Fibroblast of mammary gland (primary cell): ENCODE measurements at places on chromosomes 2 and 18.

DNA sequence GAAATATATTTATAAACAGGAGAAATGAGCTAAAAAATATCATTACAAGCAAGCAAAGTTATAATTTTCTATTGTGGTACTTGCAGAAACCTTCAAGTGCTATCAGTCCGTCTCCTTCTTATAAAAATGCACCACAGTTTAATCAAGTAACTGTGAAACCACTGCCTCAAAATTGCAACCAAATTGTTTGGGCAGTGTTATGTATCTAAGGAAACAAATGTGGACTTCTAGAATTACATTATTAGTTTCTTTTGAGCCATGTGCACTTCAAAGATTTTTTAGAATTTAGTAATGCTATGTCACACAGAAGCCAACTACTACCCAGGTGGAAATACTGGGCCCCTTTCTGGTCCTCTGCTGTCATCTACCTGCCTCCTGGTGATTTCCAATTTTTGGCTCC lies 495.6 kb downstream of the NYAP2 start:
- peak; percentile 7 for DNase-seq

DNA sequence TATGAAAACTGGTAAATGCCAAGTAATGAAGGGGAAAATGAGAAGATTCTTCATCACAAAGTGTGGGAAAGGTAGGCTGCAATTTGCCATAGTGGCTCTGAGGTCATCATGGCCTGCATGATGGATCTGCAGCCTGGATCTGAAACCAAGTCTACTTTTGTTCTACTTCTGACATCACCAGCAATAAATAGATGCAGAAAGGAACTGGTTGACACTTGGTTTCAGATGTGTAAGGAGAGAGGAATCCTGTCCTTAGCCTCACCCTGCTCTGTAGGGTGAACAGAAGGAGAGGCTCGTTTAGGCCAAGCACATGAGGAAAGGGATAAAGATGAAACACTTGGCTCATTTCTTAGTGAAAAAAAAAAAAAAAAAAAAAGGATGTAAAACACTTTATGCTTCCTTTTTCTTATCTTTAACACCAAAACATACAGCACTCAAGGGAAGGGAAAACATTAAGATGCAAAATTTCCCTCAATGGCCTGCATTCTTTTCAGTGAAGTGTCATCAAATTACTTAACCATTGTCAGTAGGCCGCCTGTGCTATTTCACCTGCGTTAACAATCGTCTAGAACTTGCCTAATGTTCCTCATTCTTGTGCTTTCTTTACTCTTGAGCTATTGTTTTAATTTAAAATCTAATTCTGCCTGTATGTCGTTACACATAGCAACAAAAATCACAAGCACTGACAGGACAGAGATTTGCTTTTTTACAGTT lies 3.9 kb downstream of the NEB start:
- DNase-seq, result peak; percentile 76

DNA sequence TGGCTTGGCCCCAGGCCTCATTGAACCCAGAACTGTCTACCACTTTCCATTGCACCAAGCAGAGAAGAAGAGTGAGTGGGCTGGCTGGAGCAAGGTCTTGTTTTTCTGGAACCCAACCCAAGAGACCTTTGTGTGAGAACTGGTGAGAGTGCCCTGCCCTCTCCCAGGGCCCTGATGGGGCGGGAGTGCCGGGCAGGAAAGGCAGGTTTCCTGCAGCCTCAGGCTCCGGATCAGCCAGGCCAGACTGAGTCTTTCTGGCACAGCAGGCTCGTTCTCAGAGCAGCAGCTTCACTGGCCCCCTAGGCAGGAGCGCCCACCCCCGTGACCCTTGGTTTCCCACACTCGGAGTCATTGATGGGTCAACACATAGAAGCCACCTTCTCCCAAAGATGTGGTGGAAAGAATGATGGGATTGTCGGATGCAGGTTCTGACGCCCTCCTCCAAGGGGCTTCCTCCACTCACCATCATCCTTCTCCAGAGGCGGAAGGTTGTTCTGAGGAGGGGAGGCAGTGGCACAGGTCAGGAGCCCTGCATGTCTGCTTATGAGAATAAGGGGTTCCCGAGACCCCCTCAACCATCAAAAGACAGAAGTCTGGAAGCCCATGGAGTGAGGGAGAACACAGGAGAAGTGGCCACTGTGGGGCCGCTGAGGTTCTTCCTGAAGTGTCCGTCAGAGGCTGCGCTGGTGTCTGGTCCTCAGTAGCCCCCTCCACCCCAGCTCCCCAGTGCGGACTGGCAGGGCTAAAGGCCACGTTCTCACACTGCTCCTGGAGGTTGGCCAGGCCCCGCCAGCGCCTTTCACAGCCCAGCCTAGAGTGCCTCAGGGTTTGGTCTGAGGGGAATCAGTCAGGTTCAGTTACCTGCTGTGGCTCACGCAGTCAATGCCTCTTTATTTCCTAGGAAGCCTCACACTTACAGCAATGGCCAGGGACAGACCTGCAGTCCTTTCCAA lies 62.8 kb upstream of the LAPTM4A start:
- DNase-seq, result no peak

- no peak for DNase-seq
Measured at GRCh38 chr2:238106698-238107524, 6.8 kb downstream of the ESPNL start.

GRCh38 chr2:190596993-190597392 lies 51.9 kb upstream of the NAB1 start:
- DNase-seq, result peak; percentile 16

DNA sequence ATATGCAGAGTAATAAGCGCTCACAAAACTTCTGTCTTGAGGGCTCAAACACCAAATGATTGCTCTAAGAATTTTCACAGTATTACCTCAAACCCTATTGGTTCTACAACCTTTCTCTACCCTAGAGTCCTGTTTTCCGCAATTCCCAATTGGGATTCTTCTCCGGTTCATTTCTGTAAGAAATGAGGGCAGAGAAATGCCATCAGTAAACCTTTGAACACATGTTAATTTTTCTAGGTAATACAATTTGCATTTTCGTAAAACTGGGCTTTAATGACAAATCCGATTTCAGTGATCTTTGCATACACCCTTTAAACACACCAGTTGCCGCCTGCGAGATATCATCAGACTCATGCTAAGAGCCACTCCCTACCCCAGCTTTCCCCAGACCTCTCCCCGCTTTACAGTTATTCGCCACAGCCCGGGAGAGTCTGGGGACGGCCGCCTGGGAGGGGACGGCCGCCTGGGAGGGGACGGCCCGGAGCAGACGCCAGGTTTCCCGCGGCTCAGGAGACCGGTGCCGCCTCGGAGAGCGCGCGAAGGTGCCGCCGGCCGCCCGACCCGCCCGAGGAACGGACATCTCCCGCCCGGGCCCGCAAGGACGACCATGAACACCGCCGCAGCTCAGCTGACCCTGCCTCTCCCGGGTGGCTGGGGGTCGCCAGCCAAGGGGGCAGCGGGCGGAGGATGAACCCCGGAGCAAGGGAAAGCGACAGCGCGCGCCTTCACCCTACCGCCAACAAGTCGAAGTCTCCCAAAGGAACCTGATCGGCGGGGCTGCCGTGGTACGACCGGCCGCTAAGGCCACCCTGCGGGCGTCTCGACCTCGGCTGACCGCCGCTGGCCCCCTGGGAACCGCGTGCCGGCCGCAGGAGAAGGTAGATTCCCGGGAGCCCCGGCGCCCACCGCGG lies 463 bp downstream of the SMC6 start:
- DNase-seq, result peak; percentile 34

DNA sequence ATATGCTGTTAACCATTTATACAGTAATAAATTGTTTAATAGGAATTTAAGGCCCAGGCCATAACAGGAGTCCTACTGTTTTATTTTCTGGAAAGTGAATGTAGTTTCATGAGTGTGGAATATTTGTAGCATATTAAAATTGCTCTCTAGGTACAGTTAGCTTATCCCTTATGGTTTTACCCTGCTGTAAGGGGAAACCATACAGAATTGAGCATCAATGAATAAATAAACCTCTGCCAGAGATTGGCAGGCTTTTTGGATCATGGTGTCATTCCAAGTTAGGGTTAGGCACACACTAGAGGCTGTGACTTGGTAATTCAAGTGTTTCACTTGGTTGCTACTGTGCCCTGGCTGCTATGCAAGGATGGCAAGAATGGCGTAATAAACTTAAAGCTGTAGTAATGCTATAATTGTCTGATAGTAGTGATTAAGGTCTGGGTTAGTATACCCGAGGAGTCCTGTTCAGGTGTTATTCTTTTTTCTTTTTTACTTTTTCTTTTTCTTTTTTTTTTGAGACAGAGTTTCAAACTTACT lies 30.4 kb downstream of the BMPR2 start:
- no peak for DNase-seq

DNA sequence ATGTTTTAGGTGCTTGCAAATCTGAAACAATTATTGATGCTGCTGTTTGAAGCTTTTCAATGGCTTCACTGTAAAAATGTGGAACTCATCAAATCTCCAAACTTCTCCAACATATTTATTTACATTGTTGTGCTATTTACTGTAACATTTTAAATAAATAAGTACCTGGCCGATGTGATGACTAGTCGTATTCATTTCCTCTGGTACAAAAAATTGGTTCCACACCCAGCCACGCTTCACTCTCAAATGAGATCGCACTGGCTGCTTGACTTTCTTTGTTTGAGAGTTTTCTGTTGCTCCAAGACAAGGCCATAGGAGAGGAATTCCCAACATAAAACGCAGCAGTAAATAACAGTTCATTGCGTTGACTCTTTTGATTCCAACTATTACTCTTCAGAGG lies 32.0 kb downstream of the CDH19 start:
- no peak for DNase-seq

- no peak for DNase-seq
Measured at GRCh38 chr18:78934003-78934402, 45.6 kb upstream of the SALL3 start.

GRCh38 chr18:25935356-25935755 lies 155.1 kb downstream of the SS18 start:
- no peak for DNase-seq

GRCh38 chr2:196980473-196980872 lies 54.0 kb upstream of the PGAP1 start:
- no peak for DNase-seq

DNA sequence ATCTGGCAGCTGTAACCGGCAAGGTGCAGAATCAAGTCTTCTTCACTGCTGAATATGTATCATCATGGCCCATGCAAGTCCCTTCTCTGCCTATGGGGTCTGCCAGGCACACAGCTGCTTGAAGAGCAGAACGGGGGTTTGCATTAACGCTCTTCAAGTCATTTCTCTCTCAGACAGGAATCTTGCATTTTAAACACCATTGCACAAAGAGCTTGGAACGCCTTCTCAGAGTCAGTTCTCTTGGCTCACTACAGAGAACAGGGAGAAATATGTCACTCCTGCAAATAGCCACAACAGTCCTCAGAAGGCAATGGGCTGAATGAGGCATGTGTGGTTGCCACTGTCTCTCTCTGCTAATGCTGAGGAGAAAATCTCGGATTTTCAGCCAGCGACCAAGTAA lies 2173.5 kb upstream of the PIK3C3 start:
- no peak for DNase-seq

- no peak for DNase-seq
Measured at GRCh38 chr2:209511637-209512036, 87.8 kb downstream of the MAP2 start.

DNA sequence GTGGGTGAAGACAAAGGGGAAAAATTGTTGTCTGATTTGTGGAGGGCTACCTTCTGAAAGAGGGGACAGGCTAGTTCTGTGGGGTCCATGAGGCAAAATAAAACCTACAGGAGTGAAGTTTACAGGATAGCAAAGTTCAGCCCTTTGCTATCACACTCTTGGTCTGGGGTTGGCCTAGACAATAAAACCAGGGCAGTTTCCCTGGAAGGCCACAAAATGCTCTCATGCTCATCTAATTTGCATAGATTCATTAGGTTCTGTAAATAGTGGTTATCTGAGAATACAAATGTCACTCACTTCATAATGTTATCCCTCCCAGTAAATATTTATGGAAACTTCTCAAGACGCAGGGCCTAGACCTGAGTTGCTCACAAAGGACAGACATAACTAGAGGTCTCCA lies 63.6 kb downstream of the INSIG2 start:
- DNase-seq, result no peak

DNA sequence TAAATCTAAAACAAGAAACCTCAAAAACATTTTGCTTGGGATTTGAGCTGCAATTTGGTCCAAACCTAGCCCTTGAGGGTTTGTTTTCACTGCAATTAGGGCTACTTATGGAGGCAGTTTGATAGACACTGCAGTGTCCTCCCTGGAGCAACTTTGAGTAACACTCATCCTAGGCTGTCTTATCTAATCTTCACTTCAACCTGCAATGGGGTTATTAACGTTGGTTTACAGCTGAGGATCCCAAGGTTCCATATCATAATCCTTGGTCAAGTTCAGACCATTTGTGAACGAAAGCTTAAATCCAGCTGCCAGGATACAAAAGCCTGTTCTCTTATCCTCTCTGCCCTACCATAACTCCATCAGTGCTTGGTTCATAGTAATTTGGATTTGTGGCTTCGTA lies 2.5 kb downstream of the ANXA4 start:
- DNase-seq, result no peak

GRCh38 chr2:101466426-101466825 lies 8.5 kb downstream of the RFX8 start:
- DNase-seq, result peak; percentile 34

- no peak for DNase-seq
Measured at GRCh38 chr18:59044855-59045254, 94.8 kb upstream of the SEC11C start.

DNA sequence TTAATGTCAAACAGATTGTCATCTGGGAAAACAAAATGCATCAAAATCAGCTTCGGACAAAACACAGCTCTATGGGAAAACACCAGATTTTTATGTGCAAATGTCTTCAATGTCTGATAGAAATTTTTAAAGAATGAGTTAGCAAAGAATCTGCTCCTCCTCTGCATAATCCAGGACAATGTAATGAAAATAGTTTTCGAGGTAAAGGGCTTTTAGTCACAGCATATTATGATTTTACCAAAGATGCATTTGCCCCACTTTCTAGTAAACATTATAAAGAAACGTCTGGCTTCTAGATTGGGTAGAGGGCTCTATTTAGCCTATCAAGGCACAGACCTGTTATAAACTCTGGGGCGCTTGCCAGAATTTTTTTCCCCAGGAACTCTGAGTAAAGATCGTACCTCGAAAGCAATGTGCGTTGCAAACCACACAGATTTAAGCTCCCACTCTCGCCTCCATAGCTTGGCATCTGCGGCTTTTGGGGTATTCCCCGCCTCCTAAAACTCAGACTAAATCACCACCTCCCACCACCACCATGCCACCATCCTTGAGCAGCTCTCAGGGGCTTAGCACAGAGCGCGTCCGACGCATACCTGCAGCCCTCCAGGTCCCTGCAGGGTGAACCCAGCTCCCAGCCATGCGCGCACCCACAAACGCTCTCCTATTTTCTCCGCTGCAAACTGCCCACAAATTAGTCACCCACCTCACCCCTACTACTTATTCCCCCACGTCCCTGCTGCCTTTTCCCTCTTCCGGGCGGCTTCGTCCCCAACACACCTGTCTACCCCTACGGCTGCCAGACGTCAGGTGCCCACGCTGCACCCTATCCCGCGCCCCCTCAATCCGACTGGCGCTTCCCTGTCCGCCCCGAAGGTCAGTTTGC lies 829 bp downstream of the ACVR1C start:
- peak; percentile 11 for DNase-seq

GRCh38 chr18:9737472-9738121 lies 29.5 kb downstream of the RAB31 start:
- DNase-seq, result peak; percentile 57

DNA sequence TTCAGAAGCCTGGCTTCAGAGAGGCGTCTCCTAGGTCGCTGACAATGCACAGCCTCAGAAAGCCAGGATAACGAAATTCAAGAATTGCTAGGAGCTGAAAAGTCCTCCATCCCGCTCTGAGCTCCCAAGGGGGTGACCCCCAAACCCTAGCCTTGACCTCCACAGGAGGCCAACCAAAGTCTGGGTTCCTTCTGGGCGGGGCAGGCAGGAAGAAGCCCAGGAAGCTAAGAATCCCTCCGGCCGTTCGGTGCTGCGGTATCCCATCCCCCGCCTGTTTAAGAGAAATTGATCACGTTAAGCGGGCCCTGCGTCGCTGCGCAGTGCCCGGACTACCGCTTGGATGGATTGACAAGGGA lies 2.5 kb upstream of the OSR1 start:
- no peak for DNase-seq
